GM04504 (cell line): ENCODE measurements at places on chromosomes 11 and 22.

DNA sequence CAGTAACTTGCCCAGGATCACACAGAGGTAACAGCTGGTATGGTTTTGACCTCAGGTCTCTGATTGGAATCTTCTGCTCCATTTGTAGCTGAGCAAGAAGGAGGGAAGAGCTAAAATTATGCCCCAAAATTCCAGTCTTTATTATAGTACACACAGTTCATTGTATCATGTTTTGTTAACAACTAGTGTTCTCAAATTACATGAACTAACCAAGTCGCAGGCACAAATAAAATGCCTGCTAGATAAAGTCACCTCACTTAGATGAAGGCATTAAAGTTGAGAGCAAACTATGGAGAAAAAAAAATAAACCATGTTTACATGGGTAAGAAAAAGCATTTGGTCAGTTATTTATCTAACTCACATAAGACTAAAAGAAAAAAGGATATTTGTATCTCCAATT lies 58.8 kb downstream of the PDGFD start:
- no peak for DNase-seq

- no peak for DNase-seq
Observed at GRCh38 chr11:127993788-127994187, 593.6 kb downstream of the ETS1 start.

DNA sequence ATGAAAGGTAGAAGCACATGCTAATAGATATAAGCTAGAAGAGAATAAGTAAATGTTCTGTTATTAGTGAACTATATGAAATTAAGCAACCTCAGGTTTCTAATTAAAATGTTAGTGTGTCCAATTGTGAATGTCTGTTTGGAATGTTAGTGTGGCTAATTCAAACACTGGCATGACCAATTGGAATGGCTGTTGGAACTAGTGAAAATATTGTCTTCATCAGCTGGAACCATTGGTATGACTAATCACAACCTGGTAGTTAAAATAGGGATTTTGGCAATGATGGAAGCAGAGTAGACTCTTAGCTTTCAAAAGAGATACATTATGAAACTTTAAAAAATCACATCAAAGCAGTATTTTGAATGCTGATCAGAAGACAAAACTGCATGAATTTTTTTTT lies 66.8 kb downstream of the CYB5R2 start:
- no peak for DNase-seq

DNA sequence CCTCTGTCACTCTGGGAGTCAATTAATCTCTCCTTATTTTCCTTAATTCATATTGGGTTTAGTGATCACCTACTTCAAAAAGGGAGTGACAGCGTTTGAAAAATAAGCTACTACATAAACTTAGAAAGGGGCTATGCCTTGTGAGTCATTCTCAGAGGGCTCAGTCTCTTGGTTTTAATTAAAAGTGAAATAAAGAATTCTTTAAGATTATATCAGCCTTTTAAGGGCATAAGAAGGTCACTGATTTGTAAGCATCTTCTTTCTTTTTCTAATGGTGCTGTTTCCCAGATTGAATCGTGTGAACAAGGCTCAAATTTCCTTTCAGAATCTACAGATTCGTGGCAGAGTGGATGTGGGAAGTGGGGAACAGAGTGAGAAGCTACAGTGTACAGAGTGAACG lies 636.2 kb upstream of the CCDC90B start:
- DNase-seq: no peak

- DNase-seq: no peak
Observed at GRCh38 chr11:135046986-135047385, 634.9 kb upstream of the B3GAT1 start.

- no peak for DNase-seq
Observed at GRCh38 chr11:129704831-129705230, 110.8 kb upstream of the TMEM45B start.

- peak; percentile 93 for DNase-seq
Observed at GRCh38 chr11:35549787-35550186, 24.4 kb upstream of the PAMR1 start.

DNA sequence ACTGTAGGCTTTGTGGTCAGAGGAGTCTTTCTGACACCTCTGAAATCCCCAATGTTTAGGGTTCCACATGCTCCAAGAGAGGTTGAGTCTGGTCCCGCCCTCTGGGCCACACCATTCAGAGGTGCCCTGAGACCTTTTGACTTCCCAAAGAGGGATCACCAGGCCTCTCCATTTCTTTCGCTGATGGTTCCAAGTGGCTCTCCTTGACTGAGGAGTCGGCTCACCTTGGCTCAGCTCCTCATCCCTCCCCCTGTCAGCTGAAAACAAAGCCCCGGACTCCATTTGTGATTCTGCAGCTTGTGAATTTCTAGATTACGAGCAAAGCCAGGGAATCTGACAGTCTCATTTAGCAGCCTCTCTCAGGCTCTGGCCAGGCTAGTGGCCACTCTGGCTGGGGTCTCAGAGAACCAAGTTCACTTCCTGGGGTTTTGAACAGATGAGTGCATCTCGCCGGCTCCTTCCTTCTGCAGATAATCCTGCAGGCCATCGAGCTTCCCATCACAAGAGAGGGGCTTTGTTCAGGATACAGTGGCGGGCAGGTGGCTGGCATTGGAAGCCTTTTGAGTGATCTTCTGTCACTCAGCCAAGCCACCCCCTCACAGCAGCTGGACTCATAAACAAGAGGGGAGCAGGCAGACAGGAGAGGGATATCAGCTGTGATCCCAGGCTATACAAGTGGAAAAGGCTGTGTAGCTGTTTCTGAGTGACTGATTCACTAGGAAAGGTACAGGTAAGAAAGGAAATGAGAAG lies 102.9 kb downstream of the TRIM29 start:
- no peak for DNase-seq

DNA sequence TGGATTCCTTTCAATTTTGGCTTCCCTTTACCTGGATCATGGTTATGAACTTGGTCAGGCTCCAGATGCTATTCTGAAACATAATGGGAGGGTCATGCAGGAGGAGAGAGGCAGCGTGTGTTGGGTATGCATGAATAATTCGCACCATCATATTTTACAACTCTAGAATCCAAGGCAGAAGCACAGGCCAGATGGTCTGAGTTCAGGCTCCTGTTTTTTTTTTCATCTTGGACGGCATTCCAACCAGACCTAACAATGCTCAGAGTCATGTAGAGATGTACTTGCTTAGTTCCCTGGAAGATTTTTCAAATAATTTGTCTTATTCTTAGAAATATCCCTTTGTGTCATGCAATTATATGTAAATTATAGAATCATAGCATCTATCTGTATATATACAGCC lies 393.5 kb downstream of the JRKL start:
- DNase-seq: no peak

- DNase-seq: no peak
Observed at GRCh38 chr11:3011891-3012885, 20.1 kb upstream of the NAP1L4 start.

DNA sequence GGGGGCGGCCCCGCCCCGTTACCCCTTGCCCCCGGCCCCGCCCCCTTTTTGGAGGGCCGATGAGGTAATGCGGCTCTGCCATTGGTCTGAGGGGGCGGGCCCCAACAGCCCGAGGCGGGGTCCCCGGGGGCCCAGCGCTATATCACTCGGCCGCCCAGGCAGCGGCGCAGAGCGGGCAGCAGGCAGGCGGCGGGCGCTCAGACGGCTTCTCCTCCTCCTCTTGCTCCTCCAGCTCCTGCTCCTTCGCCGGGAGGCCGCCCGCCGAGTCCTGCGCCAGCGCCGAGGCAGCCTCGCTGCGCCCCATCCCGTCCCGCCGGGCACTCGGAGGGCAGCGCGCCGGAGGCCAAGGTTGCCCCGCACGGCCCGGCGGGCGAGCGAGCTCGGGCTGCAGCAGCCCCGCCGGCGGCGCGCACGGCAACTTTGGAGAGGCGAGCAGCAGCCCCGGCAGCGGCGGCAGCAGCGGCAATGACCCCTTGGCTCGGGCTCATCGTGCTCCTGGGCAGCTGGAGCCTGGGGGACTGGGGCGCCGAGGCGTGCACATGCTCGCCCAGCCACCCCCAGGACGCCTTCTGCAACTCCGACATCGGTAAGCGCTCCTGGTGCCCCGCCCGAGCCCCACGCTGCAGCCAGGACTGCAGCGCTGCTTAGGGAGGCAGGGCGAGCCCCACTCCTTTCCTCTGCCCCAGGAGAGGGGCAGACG lies at the start of gene TIMP3:
TSS of gene TIMP3 (plus strand) at position 169 of the 700 bp plus-strand sequence. CDS start at position 466, 297 bp downstream.
- DNase-seq: peak; percentile 81

DNA sequence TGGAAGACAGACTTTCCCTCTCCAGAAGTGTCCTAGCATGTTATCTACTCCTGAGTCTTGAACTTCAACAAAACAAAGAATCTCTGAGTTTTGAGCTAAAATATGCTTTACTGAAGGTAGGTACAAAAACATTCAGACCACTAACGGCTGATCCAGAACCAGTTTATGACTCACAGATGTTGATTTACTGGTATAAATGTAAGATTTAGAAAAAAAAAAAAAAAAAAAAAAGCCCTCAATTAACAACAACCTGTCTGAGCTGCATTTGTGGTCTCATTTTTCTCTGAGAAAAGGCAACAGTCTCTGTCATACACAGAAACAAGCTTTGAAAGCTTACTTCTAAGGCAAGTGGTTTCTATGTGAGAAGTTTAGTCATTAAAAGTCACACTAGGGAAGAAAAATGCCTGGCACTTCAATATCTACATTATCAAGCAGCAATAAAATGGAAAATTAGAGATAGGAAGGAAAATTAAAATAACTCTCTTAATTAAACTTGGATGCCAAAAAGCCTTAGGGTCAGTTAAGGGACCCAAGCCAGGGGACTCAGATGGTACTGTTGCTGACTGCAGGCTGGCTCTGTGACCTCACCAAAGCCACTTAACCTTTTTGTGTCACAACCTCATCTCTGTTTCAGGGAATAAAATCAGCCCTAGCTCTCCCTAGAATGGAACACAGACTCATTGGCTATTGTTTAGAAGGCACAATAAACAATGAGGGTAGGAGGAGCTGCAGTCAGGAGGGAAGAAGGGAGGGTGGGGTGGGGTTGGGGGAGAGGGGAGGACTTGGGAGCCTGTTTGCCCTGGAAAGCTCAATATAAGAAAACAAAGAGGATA lies 61.7 kb downstream of the ETS1 start:
- DNase-seq: no peak

- no peak for DNase-seq
Observed at GRCh38 chr11:63913866-63914830, 2.8 kb downstream of the RCOR2 start.

- DNase-seq: no peak
Observed at GRCh38 chr11:11244470-11245080, 108.5 kb downstream of the CSNK2A3 start.

DNA sequence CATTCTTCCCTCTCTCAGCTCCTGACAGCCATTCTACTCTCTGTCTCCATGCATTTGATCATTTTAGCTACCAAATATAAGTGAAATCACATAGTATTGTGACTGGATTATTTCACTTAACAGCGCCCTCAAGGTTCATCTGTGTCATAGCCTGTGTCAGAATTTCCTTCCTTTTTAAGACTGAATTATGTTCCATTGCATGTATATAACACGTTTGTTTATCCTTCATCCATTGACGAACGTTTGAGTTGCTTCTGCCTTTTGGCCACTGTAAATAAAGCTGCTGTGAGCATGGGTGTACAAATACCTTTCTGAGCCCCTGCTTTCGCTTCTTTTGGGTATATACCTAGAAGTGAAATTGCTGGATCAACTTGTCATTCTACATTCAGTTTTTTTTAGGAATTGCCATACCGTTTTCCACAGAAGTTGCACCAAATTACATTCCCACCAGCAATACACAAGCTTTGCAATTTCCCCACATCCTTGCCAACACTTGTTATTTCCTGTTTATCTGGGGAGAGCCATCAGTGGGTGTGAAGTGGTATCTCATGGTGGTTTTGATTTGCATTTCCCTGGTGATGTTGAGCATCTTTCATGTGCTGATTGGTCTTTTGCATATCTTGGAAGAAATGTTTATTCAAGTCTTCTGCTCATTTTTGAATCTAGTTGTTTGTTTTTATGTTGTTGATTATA lies 17.5 kb downstream of the GLB1L2 start:
- DNase-seq: no peak

GRCh38 chr11:9617940-9618339 lies 44.5 kb downstream of the WEE1 start:
- peak; percentile 89 for DNase-seq

GRCh38 chr22:18095101-18095805 lies 15.4 kb upstream of the TUBA8 start:
- DNase-seq: no peak

DNA sequence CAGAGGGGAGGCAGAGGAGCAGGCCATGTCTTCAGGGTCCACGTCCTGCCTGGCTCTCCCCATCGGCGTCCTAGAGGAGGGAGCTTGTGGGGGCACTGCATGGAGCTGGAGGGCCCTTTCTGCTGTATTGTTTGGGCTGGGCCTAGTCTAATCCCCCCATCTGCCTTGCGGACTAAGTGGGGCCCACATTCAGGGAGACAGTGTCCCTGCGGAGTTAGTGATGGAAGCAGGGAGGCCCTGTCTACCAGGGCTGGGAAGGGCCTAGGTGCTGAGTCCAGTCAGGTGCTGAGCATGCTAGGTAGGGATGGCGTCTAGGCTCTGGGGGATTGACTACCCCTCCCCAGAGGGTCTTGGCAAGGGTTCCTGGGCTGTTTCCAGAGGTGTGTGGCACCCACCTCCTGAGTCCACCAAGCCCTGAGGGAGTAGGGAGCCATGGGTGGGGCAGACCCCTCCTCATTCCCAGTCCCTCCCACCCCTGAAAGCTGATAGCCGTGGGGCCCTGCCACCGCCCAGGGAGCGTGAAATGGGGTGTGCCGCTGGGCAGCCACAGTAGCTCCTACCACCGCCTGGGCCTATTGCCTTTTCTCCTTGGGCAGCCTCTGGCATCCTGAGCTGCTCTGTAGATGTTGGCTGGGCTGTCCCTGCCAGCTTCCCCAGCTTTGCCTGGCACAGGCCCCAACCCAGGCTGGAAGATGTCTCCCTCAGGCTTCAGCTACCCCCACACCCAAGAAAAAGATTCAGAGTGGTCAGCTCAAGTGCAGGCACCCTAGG lies 1.9 kb upstream of the POLD4 start:
- DNase-seq: no peak

GRCh38 chr11:134656861-134657540 lies 245.0 kb upstream of the B3GAT1 start:
- DNase-seq: no peak

GRCh38 chr11:76721755-76722677 lies 51.5 kb upstream of the LRRC32 start:
- peak; percentile 57 for DNase-seq

DNA sequence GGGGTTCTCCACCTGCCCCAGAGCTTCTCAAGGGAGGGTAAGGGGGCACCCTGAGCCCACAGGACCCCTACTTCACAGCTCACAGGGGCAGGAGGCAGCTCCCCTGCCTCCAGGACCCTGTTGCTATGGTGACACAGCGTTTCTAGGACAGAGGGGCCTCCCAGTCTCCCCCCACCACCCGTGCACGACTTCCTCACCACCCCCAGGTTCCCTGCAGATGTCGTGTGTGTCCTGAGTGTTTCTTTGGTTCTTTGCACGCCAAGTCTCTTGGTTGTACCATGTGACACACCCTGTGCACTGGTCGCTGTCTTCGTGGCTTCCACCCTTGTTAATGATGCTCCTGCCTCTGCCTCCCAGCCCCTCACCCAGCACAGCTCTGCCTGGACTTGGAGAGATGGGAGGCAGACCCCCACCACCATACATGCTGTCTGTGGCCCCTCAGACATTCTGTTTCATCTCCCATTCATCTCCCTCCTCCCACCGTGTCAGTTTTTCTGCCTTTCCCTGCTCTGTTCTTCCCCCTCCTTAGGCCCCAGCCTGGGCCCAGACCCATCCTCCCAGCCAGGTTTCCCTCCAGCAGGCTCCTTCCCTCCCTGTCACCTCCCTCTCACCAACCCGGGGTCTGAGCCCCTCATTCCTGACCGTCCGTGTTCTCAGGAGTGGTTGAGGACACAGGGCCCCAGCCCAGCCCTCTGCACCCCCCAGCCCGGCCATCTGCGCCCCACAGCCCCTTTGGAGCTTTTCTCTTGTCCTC lies 24.5 kb upstream of the RAB1B start:
- DNase-seq: no peak
